ENCODE measurements at places on chromosomes 3 and 15.
A peak's percentile ranks its signal among the peaks of the same experiment; 100 is the strongest.

DNA sequence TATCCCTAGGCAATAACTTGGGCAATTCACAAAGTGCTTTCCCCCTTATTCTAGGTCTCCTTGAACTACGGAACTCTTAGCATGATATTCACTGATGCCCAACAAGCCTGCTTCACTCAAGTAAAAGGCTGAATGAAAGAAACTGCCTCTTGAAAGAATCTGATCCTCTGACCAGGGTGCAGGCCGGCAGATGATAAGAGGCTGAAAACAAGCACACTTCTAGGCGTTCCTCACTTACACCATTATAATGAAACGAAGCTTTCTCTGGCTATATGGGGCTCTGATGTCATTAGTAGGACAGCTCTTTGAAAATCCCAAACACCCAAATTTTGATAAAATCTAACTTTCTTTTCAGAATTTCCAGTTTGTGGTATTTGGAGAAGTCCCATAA, 28.4 kb downstream of the MAGI1 start:
- DNase-seq, result no peak

GRCh38 chr3:34856081-34856947, 783.0 kb upstream of the ARPP21 start:
- no peak for DNase-seq

- no peak for DNase-seq
These were observed 172.8 kb downstream of the PEAK1 start for GRCh38 chr15:77247116-77247515.

DNA sequence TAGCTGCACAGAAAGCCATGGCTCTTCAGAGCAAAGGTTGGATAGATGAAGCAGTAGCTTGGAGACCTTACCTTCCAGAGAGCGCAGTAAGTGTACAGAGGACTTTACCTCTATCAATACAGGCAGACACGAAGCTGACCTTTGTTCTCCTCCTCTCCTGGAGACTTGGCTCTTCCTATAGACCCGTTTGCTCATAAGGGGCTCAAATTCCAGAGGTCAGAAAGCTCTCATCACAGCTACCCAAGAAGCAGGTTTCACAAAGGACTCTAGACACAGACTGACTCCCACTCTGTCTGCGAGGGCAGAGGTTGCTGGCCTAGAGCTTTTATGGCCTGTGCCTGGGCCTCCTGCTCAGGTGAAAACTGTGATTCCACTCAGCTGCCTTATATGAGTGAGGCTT, 35.4 kb upstream of the TOPAZ1 start:
- no peak for DNase-seq

DNA sequence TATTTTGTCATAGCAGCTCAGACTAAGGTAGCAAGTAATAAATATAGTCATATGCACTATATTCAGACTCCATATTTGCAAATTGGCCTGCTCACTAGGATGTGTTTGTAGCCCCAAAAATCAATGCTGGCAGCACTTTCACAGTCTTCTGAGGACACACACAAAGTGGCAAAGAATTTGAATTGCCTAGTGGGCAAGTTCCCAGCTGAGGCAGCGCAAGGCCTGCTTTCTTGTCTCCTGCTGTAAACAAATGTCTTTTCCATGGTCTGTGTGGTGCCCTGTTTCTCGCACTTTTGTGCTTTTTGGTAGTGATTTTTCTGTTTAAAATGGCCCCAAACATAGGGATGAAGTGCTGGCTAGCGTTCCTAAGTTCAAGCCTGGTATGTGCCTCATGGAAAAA, 416.0 kb downstream of the OCA2 start:
- DNase-seq, result no peak

- no peak for DNase-seq
These were observed 1.0 kb downstream of the IQSEC1 start for GRCh38 chr3:13072239-13072599.

GRCh38 chr3:194003114-194004057, 132.6 kb upstream of the HES1 start:
- DNase-seq, result peak; percentile 81

- DNase-seq, result no peak
These were observed 389 bp downstream of the ARPC4 start for GRCh38 chr3:9793161-9793781.

- DNase-seq, result no peak
These were observed 181.3 kb upstream of the TMC3 start for GRCh38 chr15:81555346-81555745.

DNA sequence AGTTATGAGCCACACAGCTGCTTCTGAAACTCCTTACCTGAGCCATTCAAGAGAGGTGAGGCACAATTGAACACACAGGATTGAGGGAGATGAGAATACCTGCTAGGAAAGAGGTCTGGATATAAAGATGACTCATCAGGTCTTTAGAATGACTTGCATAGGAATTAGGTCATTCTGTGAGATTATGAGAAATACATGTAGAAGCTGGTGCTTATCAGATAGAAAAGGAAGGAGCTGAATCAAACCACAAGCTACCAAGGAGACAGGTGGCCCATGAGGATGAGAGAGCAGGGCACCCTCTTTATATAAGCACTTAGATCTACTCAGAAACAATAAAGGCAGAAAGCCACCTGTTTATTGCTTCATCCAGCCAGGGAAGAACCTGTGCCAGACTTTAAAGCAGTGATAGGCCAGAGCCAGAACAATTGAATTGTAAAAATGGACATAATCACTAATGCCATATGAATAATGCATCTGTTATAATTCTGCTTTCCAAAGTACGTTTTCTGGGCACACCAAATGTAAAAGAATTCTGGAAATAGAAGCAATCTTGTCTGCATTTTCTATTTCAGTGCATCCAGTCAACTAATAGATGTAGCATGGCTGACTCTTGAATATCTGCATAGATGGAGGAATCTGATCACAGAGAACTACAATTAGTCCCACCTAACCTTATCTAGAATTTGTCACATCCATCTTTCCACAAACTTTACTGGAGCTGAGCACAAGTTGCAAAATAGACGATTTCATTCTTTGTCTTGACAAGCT, 74.9 kb downstream of the PIK3R4 start:
- DNase-seq, result no peak

GRCh38 chr15:27677951-27678350, 421.2 kb downstream of the OCA2 start:
- no peak for DNase-seq

- DNase-seq, result no peak
These were observed 15.9 kb upstream of the ABHD2 start for GRCh38 chr15:89072277-89072869.

GRCh38 chr3:185931777-185932612, 5.8 kb downstream of the TRA2B start:
- no peak for DNase-seq

DNA sequence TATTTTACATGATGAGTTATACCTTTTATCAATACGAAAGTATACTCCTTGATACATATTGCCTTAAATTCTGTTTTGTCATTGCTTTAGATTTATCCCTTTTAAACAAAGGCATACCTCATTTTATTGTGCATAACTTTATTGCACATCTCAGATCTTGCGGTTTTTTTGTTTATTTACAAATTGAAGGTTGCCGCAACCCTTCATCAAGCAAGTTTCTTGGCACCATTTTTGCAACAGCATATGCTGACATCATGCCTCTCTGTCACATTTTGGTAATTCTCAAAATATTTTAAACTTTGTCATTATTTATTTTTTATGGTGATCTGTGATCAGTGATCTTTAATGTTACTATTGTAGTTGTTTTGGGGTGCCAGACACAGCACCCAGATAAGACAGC, 20.9 kb downstream of the SNRK start:
- DNase-seq, result no peak

- DNase-seq, result no peak
These were observed 47.5 kb upstream of the CHMP2B start for GRCh38 chr3:87179642-87180041.

- DNase-seq, result peak; percentile 80
These were observed 42.8 kb upstream of the RAF1 start for GRCh38 chr3:12706504-12707253.

DNA sequence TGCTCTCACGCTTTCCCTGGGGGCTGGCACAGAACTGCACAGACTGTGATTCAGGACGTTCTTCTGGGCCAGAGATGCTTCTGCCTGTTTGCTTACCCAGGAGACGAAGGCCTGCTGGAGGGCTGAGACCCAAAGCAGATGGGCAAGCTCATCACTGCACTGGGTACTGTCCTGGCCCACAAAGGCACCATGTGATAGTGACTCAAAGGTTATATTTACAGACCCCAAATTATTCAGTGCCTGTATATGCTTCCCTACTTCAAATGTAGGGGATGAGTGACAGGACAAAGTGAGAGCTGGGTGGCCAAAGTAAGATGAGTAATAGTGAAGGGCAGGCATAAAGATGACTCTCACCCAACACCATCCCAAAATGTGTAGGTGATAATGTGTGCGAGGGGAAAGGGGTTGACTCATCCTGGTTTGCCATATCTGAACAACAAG, 127.4 kb downstream of the WDR76 start:
- no peak for DNase-seq

DNA sequence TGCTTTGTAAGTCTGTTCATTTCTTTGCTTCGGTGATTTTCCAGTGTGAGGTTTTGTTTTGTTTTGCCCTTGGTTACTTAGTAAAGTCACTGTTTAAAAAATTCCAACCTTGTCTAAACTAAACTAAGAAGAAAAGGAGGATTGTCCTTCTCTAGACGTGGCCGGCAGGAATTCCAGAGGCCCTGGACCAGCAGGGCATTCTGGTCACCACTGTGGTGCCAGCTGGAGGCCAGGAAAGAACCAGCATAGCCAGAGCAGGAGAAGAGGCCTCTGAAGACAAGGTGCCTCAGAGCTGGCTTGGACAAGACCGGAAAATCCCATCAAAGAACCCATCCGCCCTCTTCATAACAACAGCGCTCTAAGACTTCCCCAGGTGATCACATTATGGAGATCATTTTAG, 8.2 kb downstream of the PLOD2 start:
- no peak for DNase-seq

- no peak for DNase-seq
These were observed 200.9 kb upstream of the ZPLD1 start for GRCh38 chr3:102233881-102234280.

- no peak for DNase-seq
These were observed 178.4 kb upstream of the CDIN1 start for GRCh38 chr15:36400936-36401585.

DNA sequence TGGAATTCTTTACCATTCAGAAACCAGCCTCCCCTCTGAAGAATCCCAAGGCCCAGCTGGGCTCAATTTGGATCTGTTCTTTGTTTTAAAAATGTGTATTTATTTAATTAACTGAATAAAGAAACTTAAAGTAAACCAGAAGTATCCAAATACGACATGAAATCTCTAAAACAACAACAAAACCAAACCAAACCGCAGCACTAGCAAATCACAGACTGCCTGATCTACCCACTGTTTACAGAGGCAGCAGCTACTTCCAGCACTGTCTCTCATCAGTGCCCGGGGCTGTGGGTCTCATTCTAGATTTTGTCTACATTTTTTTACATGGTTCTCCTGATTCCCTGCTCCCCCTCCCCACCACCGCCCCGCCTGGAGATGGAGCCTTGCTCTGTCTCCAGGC, 2.3 kb downstream of the FLNB start:
- no peak for DNase-seq

- no peak for DNase-seq
These were observed 229.6 kb downstream of the BBX start for GRCh38 chr3:107752202-107752990.

- no peak for DNase-seq
These were observed 334.0 kb upstream of the ARL6 start for GRCh38 chr3:97430601-97431000.

DNA sequence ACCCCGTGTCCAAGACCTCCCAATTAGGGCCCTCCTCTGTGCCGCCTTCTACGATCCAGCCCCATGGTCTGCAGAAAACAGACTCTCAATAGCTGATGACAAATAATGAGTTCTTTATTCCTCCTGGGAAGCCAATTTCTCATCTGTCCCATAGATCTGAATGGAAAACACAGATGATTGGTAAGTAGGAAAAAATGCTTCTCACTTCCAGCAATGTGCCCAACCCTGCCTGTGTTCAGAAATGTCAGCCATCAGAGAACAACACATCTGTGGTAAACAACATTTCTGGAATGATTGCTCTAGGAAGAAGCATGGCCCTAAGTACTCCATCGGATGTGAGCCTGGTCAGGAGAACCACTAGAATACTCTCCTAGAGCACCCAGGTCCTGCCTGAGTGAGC, 240.5 kb upstream of the HES1 start:
- no peak for DNase-seq

- no peak for DNase-seq
These were observed 42.3 kb downstream of the BOC start for GRCh38 chr3:113253702-113254101.

DNA sequence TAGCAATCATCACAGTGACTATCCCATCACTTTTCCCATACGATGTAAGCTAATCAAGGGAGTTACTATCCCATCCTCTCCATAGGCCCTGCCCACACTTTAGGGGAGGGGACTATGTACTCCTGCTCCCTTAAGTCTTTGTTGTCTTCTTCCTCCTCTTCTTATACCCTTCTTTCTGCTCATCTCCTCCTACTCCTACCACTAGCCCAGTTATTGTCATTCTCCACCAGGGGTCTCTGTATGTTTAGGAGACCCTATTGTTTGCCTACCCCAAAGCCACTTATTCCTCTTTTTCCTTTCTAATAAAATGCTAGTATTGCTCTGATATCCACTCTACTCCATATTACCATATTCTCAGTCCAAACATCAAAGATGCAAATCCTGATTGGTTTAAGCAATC, 27.8 kb downstream of the STAC start:
- DNase-seq, result no peak

DNA sequence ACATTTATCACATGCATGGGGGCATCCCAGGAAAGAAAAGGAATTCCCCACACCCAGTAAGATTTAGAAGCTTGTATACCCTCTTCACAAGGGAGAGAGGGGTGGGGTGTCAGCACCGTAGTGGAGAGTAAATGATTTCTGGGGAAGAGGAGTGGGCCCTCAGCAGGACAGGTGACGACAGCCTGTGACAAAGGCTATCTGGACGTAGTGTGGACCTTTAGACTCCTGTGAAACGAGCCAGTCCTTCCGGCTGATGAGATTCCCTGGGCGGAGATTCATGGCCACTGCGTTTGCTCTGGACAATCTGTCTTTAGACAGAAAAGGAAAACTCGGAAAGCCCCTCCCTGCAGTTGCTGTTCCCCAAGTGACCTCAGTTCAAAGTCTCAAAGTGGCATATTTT, 1.7 kb upstream of the FAM3D start:
- peak; percentile 23 for DNase-seq

- no peak for DNase-seq
These were observed 42.3 kb downstream of the MAP3K13 start for GRCh38 chr3:185405243-185405642.

DNA sequence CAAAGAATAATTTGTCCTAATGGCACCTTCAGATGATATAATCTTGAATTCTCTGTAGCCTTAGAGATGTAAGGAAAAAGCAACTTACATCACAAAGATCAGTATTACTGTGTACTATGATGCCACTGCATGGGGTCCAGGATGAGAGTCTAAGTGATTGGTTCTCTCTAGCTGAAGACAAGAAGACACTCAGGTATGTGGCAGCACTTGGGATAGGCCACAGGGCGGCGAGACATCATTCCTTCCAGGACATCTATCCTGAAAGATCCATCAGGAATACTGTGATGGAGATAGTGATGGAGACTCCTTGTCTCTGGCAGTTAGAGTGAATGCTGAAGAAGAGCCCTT, 2.5 kb downstream of the CD200 start:
- DNase-seq, result no peak

GRCh38 chr3:123423806-123424205, 25.1 kb downstream of the ADCY5 start:
- no peak for DNase-seq
